ENCODE measurements at places on chromosomes 1 and 21. TPM values are rescaled to one million over a fixed set of nuclear protein-coding genes. Genes with fewer than 3 reads are reported as not detected.

GRCh38 chr1:77447669-77448068, 165.8 kb downstream of the AK5 start:
- DNase-seq = no peak

GRCh38 chr1:87404296-87404695, 75.6 kb downstream of the LMO4 start:
- peak; percentile 30 for DNase-seq

- DNase-seq = no peak
Measured at GRCh38 chr1:248703674-248704073, 1.1 kb upstream of the OR14I1 start.

- DNase-seq = no peak
Measured at GRCh38 chr1:23515905-23516304, 15.1 kb downstream of the E2F2 start.

- DNase-seq = no peak
Measured at GRCh38 chr1:21260405-21261125, 29.7 kb downstream of the ECE1 start.

DNA sequence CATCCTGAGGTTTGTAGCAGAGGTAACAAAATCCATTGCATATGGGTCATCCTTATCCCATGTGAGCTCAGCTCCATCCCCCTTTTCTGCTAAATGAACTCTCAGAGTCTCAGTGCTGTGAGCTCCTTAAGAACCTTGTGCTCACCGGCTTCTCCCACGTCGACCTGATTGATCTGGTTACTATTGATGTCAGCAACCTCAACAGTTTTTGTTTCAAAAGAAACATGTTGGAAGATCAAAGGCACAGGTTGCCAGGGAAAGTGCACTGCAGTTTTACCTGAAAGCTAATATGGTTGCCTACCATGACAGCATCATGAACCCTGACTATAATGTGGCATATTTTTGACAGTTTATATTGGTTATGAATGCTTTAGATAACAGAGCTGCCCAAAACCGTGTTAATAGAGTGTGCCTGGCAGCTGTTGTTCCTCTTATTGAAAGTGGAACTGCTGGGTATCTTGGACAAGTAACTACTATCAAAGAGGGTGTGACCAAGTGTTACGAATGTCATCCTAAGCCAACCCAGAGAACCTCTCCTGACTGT, 131.4 kb downstream of the HS2ST1 start:
- DNase-seq = peak; percentile 80

DNA sequence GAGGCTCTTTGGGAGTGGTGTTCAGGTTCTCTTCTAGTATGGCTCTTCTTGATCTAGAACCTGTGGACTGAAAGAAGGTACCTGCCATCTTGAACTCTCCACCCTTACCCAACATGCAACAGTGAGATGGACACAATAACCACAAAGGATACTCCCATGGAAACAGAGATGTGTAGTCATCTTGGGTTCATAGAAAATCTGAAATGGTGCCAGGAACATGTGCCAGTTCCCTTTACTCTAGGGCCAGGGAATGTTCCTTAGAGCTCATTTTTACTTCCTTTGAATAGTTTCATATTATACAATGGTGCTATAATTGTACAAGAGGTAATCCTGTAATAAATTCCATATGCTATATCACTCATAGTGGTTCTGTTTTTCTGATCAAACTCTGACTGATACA, 13.2 kb upstream of the SCYL3 start:
- no peak for DNase-seq

- DNase-seq = no peak
Measured at GRCh38 chr1:212238552-212238951, 46.7 kb upstream of the PPP2R5A start.

- peak; percentile 77 for DNase-seq
Measured at GRCh38 chr1:89454845-89455521, 69.6 kb upstream of the LRRC8B start.

- DNase-seq = peak; percentile 52
Measured at GRCh38 chr21:44267655-44268142, 6.0 kb upstream of the DNMT3L start.

Gene LCK
- total RNA-seq = 220 TPM

Gene AIDA
- 60.1 TPM for total RNA-seq

Gene PTAFR
- total RNA-seq = 0.14 TPM

Gene LORICRIN
- not detected for total RNA-seq
